ENCODE measurements at places on chromosomes 6 and 20. TPM values are rescaled to one million over a fixed set of nuclear protein-coding genes. Genes with fewer than 3 reads are reported as not detected.

CTAGE9 gene
- not detected for total RNA-seq

FKBP1C gene
- 0.23 TPM for total RNA-seq

OPN5 gene
- not detected for total RNA-seq

MCCD1 gene
- not detected for total RNA-seq

C4A gene
- 23.1 TPM for total RNA-seq

C6orf52 gene
- total RNA-seq = 0.38 TPM

EPHA7 gene
- total RNA-seq = under 0.01 TPM

LRFN2 gene
- not detected for total RNA-seq

CLIC5 gene
- total RNA-seq = not detected

GSTA3 gene
- not detected for total RNA-seq

SNAP91 gene
- total RNA-seq = under 0.01 TPM

SLC44A4 gene
- not detected for total RNA-seq

ZC2HC1B gene
- not detected for total RNA-seq

HLA-DRA gene
- not detected for total RNA-seq

POPDC3 gene
- total RNA-seq = 1.4 TPM

FOXQ1 gene
- not detected for total RNA-seq

TCF21 gene
- total RNA-seq = 3.5 TPM

GNAS-AS1 gene
- 1.1 TPM for total RNA-seq

TLDC2 gene
- 0.15 TPM for total RNA-seq

VNN1 gene
- total RNA-seq = 0.12 TPM

CASS4 gene
- 0.12 TPM for total RNA-seq

TXLNB gene
- 0.23 TPM for total RNA-seq

CCND3 gene
- total RNA-seq = 13.6 TPM

ITPA gene
- total RNA-seq = 30.8 TPM

TRIM26 gene
- 18.6 TPM for total RNA-seq

RFX6 gene
- not detected for total RNA-seq

CST4 gene
- not detected for total RNA-seq

ASCC3 gene
- total RNA-seq = 66.8 TPM

MEP1A gene
- not detected for total RNA-seq

RBM24 gene
- total RNA-seq = 12.9 TPM

LTB gene
- not detected for total RNA-seq

MATN4 gene
- total RNA-seq = 0.23 TPM

TTLL9 gene
- total RNA-seq = under 0.01 TPM

ELOVL4 gene
- total RNA-seq = 3.1 TPM

DDO gene
- total RNA-seq = 1.7 TPM

PRICKLE4 gene
- total RNA-seq = 0.15 TPM

MEI4 gene
- total RNA-seq = not detected

DPM1 gene
- total RNA-seq = 54.3 TPM

HTR1B gene
- not detected for total RNA-seq

MAK gene
- total RNA-seq = not detected

ULBP3 gene
- total RNA-seq = 5.0 TPM

MAP1LC3A gene
- 17.2 TPM for total RNA-seq

TP53TG5 gene
- total RNA-seq = 0.12 TPM

GRM4 gene
- not detected for total RNA-seq

NR2E1 gene
- total RNA-seq = not detected

SLA2 gene
- not detected for total RNA-seq

SAMD10 gene
- total RNA-seq = 0.23 TPM

Measured in smooth muscle cell of the coronary artery (primary cell).